ENCODE measurements at places on chromosomes 3 and 15. TPM values are rescaled to one million over a fixed set of nuclear protein-coding genes. Genes with fewer than 3 reads are reported as not detected.

The SLC12A1 gene
- total RNA-seq = not detected

The CHRFAM7A gene
- 4.3 TPM for total RNA-seq

The LSAMP gene
- under 0.01 TPM for total RNA-seq

The MFN1 gene
- total RNA-seq = 42.1 TPM

The RTP4 gene
- total RNA-seq = not detected

The KNG1 gene
- not detected for total RNA-seq

The CCRL2 gene
- total RNA-seq = not detected

The MESP1 gene
- not detected for total RNA-seq

DNA sequence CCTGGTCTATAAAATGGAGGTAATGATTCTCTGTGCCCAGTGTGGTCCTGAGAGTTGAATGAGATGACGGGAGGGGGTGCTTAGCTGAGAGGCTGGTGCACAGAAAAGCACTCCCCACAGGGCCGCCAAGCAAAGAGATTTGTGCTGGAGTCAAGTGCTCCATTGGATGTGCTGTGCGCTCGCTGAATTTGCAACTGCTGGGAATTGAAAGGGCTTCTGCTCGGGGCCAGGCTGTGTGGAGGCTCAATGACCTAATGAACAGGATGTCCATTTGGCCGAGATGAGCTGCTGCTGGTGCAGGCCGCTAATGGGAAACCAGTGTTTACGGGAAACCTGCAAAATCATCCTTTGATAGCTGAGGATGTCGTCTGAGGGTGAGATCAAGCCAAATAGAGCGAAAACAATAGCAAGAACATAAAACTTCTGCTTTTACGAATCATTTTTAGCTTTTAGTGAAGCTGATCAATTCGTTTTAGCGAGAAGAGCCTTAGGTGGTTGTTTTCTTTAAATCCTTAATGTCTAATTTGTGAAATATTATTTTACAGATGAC, 211.7 kb downstream of the GABRG3 start:
- H3K36me3 ChIP-seq = no peaks in the 10 kb centered on the region
- H3K27me3 ChIP-seq = no peaks in the 10 kb centered on the region
- H3K4me3 ChIP-seq = no peak overlapping the region
- DNase-seq = no peak
- no peak overlapping the region for H3K27ac ChIP-seq

- no peak overlapping the region for H3K27ac ChIP-seq
- no peaks in the 10 kb centered on the region for H3K36me3 ChIP-seq
- no peaks in the 10 kb centered on the region for H3K4me1 ChIP-seq
- no peak for DNase-seq
Measured at GRCh38 chr3:82474711-82475110, 713.3 kb upstream of the GBE1 start.

GRCh38 chr3:186117521-186118134, 8.7 kb upstream of the ETV5 start:
- no peak overlapping the region for H3K4me3 ChIP-seq
- H3K4me1 ChIP-seq = peaks cover 13% of the 10 kb centered on the region
- H3K27ac ChIP-seq = no peak overlapping the region
- no peaks in the 10 kb centered on the region for H3K27me3 ChIP-seq
- no peaks in the 10 kb centered on the region for H3K36me3 ChIP-seq

- no peaks in the 10 kb centered on the region for H3K4me1 ChIP-seq
- H3K27me3 ChIP-seq = peaks cover 19% of the 10 kb centered on the region
- H3K4me3 ChIP-seq = no peak overlapping the region
- DNase-seq = no peak
- H3K27ac ChIP-seq = no peak overlapping the region
Measured at GRCh38 chr3:194880940-194881925, 195.6 kb downstream of the FAM43A start.

GRCh38 chr3:131082871-131083863, 56.5 kb downstream of the NEK11 start:
- peak; percentile 95 for DNase-seq
- H3K27me3 ChIP-seq = no peaks in the 10 kb centered on the region
- no peak overlapping the region for H3K27ac ChIP-seq

DNA sequence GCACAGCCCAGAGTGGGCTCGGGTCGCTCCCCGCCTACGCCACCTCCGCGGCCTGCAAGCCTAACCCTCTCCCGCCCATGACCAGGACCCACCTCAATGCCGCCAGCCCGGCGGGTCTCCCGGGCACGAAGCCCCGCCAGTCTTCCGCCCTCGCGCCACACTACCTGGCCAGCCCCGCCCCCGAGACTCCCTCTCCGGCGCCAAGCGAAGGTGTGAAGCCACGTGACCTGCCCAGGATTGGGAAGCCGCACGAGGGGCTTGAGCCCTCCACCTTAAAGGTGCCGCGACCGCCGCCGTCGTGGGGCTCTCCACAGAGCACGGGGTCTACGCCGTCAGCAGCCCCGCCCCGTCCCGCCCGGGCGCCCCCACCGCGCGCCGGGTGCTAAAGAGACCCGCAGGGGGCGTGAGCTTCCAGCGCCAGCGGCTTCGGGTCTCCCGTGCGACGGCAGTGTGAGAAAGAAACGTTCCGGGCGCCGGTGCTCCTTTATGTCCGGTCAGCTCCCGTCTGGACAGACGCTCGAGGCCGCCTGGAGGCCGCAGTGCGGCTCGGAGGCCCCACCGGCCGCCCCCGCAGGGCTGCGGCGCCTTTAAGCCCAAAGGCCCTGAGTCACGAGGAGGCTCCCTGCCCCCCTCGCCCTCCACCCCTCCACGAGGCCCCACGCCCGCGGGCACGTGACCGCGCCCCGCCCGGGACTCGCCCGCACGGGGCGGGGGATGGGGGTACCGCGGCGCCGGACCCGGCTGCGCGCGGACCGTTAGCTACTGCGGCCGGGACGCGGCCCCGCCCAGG, at the start of gene CPEB1:
Gene CPEB1 (minus strand): TSS at position 319 of the 790 bp plus-strand sequence. CDS start 18,904 bp downstream, outside the sequence.
- H3K27ac ChIP-seq = no peak within 1 kb of the TSS
- no peaks in the 10 kb centered on the region for H3K36me3 ChIP-seq
- no peak within 1 kb of the TSS for H3K4me3 ChIP-seq
- no peak for DNase-seq
- no peaks in the 10 kb centered on the region for H3K27me3 ChIP-seq

DNA sequence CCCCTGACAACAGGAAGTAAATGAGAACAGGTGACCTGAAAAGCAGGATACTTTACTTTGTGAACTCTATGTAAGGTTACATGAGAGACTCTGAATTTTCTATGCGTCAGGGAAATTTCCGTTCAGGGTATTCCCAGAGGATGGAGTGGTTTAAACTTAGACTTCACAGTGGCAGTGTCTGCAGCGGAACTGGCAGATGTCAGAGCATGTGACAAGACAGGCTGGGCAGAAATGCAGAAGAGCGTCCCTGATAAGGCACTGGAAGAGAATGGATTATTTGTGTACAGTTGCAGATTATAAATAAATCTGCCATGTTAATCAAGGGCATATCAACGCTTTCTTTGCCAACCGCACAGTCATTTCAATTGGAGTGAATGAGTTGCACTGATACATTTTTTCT, 598.4 kb upstream of the ZNF717 start:
- no peak overlapping the region for H3K27ac ChIP-seq
- no peak for DNase-seq
- no peaks in the 10 kb centered on the region for H3K4me1 ChIP-seq
- no peaks in the 10 kb centered on the region for H3K27me3 ChIP-seq
- no peaks in the 10 kb centered on the region for H3K36me3 ChIP-seq

DNA sequence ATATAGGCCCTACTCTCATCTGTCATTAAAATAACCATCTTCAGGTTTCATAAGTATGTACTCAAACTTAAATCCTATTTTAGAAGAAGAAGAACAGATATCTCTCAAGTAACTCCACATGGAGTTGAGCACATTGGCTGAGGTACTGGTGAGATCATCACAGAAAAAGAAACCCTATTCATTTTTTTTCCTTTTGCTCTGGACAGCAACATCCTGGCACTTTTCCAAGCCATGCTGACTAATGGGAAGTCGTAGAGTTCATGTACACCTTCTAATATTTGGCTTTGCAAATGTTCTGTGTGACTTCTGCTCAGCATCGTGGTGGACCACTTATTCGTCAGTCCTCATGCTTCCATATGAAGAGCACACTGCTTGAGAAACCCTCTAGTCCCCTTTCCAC, 336.0 kb upstream of the KCNH8 start:
- no peaks in the 10 kb centered on the region for H3K36me3 ChIP-seq
- H3K27me3 ChIP-seq = no peaks in the 10 kb centered on the region
- DNase-seq = peak; percentile 9
- H3K4me3 ChIP-seq = no peak overlapping the region
- H3K4me1 ChIP-seq = no peaks in the 10 kb centered on the region

- no peak for DNase-seq
- no peaks in the 10 kb centered on the region for H3K27me3 ChIP-seq
- H3K4me3 ChIP-seq = no peak overlapping the region
- H3K4me1 ChIP-seq = 0 out of 2 replicates have a peak, but pooled peaks cover 3% of the 10 kb centered on the region
- no peak overlapping the region for H3K27ac ChIP-seq
Measured at GRCh38 chr15:100806157-100806556, 73.5 kb upstream of the ALDH1A3 start.

- H3K27me3 ChIP-seq = no peaks in the 10 kb centered on the region
- H3K27ac ChIP-seq = no peak overlapping the region
- no peaks in the 10 kb centered on the region for H3K36me3 ChIP-seq
- no peak overlapping the region for H3K4me3 ChIP-seq
- no peak for DNase-seq
Measured at GRCh38 chr3:101011136-101011535, 17.9 kb upstream of the ABI3BP start.

DNA sequence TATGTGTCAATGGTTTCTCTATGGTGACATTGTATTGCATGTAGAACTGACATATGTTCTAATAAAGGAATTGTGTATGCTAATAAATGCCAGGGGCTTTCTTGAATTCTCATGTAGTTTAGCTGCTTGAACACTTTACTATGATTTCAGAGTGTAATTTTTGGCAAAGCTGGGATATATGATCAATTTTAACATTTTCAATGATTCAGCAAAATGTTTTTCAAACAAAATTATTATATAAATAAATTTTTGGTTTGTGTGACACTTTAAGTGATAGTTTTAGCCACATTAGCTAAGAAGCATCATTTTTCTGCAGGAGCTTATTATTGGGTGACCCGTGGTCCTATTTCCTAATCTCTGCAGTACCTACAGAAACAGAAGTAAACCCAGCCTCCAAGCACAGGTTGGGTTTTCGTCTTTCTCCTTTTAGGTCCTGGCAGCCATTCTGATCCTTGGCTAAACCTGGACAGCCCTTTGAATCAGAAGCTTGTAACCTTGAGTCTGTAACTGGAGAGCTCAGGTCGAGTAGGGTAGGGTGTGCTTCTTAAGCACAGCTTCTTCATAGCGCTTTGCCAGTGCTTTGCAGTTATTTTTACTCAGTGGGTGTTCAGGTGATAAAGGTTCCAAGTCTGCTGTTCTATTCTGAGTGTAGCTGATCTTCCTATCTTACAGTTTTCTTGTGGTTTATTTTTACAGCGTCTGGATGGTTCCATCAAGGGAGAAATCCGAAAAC, 74.2 kb downstream of the CHD2 start:
- H3K27me3 ChIP-seq = no peaks in the 10 kb centered on the region
- H3K4me1 ChIP-seq = no peaks in the 10 kb centered on the region
- no peak overlapping the region for H3K27ac ChIP-seq
- DNase-seq = no peak

- no peak for DNase-seq
- H3K4me1 ChIP-seq = no peaks in the 10 kb centered on the region
Measured at GRCh38 chr3:61269435-61269834, 18.2 kb upstream of the FHIT start.

DNA sequence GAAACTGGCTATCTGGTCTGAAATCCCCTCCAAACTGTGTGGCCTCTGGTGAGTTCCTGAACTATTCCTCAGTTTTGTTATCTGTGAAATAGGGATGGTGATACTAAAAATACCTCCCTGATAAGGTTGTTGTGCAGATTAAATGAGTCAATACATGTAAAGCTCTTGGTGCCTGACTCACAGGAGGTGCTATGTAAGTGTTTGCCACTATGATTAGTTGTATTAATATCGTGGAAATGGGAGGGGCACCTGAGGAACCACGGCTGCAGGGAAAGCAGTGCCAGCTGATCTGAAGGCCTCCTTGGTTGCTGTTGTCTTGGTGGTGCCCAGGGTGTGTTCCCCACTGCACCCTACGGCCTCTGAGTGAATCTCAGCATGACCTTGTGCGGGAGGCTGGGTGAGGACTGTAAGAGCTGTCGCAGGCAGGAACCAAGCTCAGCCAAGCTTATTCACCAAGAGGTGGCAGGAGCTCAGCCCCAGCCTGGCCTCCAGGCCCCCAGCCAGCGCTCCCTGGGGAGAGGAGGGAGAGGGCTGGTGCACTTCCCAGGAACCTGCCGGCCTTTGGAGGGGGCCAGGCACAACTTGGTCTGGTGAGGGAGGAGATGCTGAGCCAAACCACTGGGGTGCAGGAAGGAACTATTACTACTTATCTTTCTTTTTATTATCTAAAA, 44.8 kb upstream of the CCDC174 start:
- H3K27ac ChIP-seq = no peak overlapping the region
- H3K27me3 ChIP-seq = peaks cover 20% of the 10 kb centered on the region
- no peak for DNase-seq
- H3K36me3 ChIP-seq = no peaks in the 10 kb centered on the region
- no peaks in the 10 kb centered on the region for H3K4me1 ChIP-seq

GRCh38 chr15:99137111-99137546, 32.2 kb downstream of the SYNM start:
- DNase-seq = no peak
- no peak overlapping the region for H3K4me3 ChIP-seq
- peaks cover 21% of the 10 kb centered on the region for H3K36me3 ChIP-seq

GRCh38 chr15:65095011-65095746, 18.6 kb downstream of the KBTBD13 start:
- no peak for DNase-seq
- peaks cover 29% of the 10 kb centered on the region for H3K4me1 ChIP-seq
- H3K36me3 ChIP-seq = 0 out of 2 replicates have a peak, but pooled peaks cover 7% of the 10 kb centered on the region
- H3K4me3 ChIP-seq = no peak overlapping the region

- no peaks in the 10 kb centered on the region for H3K27me3 ChIP-seq
- H3K36me3 ChIP-seq = no peaks in the 10 kb centered on the region
Measured at GRCh38 chr3:34419801-34420200, 621.4 kb downstream of the PDCD6IP start.

- H3K4me1 ChIP-seq = no peaks in the 10 kb centered on the region
- no peak for DNase-seq
- no peaks in the 10 kb centered on the region for H3K27me3 ChIP-seq
Measured at GRCh38 chr15:50192164-50192563, 10.2 kb downstream of the SLC27A2 start.

- no peak for DNase-seq
- H3K27ac ChIP-seq = no peak overlapping the region
- H3K4me1 ChIP-seq = no peaks in the 10 kb centered on the region
Measured at GRCh38 chr3:69353503-69353902, 32.4 kb downstream of the FRMD4B start.

Measured in SJCRH30 (cell line).